ENCODE measurements at places on chromosomes 6 and 20.

- DNase-seq: no peak
Observed at GRCh38 chr20:2820084-2820895, 4.1 kb downstream of the TMEM239 start.

- peak; percentile 18 for DNase-seq
Observed at GRCh38 chr6:14316651-14317386, 199.2 kb downstream of the CD83 start.

DNA sequence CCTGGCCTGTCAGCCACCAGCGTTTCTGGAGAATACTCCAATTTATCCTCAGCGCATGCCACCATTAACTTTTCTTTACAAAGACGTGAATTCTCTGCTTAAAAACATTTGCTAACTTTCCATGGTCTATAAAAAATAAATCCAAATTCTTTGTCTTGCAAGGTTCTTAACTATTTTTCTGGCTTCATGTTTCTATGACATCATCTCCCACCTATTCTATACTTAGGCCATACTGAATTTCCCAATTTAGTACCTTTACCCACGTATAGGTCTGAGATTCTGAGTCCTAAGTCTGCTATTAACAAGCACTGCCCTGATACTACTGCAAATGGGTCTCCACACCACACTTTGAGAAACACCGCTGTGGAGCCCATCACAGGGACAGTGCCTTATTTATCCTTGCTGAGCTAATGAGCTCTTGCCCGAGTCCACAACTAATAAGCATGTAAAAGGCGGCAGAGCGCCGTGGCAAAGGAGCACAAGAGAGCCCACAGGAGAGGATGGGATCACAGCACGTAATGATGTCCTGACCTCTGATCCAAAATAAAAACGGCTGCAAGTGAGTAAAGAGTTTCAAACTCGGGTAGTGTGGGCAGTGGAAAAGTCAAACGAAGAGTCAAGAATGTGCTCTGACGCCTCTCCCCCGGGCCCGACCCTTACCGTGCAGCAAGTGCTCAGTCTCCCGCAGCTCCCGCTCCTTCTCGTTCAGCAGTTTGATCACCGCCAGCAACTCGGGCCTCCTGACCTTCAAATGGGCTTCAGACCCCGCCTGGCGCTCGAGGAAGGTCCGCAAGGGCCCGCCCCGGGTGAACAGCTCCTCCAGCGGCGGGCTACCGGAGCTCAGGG, 519 bp downstream of the MTRF1L start:
- peak; percentile 46 for DNase-seq

DNA sequence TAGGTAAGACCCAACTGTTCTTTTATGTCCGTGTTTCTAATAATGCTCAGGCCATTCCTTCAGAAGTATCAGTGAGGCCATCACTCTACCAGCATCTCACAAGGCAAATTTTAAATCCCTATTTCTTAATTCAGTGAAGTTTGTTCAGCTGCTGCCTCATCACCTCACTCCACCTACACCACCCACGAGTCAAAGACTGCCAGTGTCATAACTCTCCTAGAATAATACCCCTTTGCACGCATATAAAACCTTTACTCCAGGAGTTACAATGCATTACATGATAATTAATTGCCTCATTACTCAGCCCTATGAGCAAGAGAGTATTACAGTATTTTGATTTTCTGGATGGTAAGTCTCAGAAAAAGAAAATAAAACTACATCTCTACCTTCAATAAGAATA, 793.6 kb downstream of the TFAP2A start:
- no peak for DNase-seq

DNA sequence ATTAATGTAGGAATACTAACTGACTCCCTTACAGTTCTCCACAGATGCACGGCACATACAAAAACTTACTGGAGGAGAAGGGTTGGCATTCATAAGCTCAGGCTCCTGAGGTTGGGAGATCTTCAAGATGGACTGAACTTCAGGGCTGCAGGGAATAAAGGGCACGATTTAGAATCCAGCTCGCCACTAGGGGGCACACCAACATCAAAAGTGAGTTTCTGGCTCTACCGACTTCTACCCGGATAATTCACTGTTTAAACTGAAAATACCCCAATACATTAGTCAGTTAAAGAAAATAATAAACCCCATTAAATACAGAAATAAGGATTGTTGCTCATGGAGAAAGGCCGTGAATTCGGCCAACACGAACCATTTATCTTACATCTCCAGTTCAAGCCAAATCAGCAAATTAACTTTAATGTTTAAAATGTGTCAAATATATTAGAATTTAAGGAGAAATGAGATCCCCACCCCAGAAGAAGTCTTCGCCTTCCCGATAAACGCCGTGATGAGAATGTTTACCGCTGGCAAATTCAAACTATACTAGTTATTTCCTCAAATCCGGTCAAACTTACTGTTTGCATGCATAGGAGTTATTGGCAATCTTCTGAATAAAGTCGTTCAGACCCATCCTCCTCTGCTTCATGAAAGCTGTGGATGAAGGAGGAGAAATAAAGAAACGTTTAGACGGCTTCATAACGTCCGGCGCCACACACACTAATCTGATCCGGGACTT, 121.7 kb upstream of the SLC2A12 start:
- peak; percentile 90 for DNase-seq

GRCh38 chr20:51354191-51354768, 188.2 kb downstream of the NFATC2 start:
- DNase-seq: no peak

DNA sequence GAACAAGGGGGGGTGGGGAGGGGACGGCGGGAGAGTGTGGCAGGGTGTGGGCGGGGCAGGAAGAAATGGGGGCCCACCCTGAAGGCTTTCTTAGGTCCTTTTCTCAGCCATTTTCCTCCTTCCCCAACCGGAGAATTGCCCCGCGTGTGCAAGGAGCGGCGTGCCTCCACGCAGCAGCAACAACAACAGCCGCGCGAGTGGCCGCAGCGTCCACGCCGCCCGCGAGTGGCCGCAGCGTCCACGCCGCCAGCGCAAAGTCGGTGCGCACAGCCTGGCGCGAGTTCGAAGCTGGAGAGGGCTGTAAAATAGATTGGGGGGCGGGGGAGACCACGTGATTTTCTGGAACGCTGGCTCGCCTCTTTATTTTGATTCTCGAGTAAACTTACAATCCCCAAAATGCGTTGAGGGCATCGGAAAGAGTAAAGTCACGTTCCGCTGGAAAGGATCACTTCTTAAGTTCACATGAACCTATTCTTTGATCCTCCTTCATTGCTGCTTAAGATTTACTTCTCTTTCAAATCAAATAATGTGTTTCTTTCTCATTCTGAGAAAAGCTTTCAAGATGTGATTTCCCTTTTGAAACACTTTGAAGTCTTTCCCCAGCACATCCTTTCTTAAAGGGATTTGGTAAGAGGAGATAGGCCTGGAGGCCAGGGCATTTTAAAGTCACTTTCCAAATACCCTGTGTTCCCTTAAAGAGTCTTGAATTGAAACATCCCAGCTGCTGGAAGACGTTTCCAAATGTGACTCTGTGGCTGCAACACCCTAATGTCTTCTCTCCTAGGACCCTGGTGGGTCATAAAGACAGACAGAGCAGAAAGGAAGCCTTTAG, 66.7 kb upstream of the ZNF217 start:
- DNase-seq: peak; percentile 58

- no peak for DNase-seq
Observed at GRCh38 chr20:37385659-37386504, 39.9 kb downstream of the SRC start.

- no peak for DNase-seq
Observed at GRCh38 chr6:85000001-85000400, 235.6 kb upstream of the TBX18 start.

GRCh38 chr6:137352859-137353258, 133.7 kb upstream of the IFNGR1 start:
- no peak for DNase-seq

DNA sequence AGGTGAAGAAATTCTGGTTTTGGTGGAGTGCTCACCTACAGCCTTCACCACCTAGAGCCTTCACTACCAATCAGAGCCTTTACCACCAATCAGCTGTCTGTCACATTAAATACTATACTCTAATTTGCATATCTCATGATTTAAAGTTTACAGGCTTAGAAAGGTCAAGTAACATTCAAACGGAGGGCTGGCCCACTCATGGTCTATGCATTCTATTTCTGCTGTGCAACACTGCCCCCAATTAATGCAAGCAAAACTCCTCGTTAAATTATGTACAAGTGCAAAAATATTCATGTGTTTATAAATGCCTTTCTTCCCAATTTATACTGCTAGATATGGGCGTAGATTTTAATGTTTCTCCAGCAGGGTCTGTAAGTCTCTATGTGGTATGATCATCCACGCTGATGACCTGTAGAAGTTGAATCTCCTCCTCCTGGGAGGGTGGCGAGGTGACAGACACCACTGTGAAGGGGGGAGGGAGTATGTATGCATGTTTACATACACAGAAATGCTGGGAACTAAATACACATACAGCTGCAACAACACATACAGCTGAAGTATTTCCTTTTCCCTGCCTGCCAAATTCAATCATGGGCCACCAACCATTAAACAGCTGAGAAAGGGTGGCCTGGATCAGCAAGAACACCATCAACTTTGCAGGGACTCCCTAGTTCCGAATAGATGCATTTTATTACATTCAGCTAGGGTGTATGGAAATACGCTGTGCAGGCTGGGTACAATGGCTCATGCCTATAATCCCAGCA, 13.1 kb downstream of the RRAGD start:
- DNase-seq: no peak

Data from hematopoietic multipotent progenitor cell treated with erythropoietin and hydrocortisone succinate and interleukin-3 and kit ligand, for 4 days (in vitro differentiated cells).